ENCODE measurements at places on chromosomes 7 and 10.

DNA sequence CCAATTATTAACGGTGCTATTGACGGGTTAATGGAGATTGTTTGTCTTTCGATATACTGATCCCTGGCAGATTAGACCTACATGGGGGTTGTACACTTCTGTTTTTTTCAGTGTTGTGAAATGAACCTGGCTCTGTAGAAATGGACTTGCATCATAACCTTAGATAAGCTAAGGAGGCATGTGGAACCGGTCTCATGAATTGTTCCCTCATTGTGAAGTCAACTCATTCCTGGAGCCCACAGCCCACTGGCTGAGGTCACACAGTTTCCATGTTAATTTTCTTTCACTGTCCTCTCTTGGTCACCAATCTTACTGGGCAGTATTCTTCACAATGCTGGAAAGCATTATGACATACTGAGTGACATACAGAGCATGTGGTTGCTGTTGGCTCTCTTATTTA, 202.8 kb downstream of the BMPER start:
- no peak for DNase-seq

GRCh38 chr7:64626083-64626469, 39.9 kb upstream of the ZNF107 start:
- DNase-seq = no peak

- DNase-seq = no peak
Observed at GRCh38 chr10:62648921-62649320, 155.6 kb upstream of the ADO start.

DNA sequence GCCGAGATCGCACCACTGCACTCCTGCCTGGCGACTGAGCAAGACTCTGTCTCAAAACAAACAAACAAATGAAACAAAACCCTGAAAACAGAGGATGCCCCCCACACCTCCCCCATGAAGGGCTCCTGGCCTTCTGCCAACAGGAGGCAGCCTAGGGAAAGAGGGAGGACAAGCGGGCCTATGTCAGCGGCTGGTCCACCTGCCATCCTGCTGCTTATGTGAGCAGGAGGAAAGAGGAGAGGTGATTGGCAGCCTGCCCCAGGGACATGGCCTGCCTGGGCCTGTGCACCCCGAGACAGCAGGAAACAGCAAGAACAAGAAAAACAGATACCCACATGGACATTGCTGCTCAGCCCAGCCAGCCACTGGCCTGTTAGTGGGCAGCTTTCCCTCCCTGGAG, 9.1 kb upstream of the ZNF316 start:
- no peak for DNase-seq

DNA sequence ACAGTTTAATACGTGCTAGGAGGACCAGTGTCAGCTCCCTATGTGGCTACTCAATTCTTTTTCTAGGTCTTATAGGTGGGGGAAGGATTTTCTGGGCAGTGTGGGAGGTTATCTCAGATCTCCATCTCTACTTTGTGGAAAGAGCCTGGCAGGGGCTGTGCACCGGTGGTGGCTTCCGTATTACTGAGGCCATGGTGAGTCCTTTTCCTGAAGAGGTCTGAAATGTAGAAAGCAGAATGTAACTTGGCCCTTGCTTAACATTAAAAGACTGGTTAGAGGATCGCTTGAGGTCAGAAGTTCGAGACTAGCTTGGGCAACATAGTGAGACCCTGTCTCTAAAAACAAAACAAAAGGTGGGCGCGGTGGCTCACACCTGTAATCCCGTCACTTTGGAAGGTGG, 2.7 kb upstream of the TPST1 start:
- no peak for DNase-seq

- no peak for DNase-seq
Observed at GRCh38 chr10:6212806-6213205, 10.1 kb downstream of the PFKFB3 start.

GRCh38 chr10:76432016-76433012, 1000.9 kb downstream of the LRMDA start:
- no peak for DNase-seq

DNA sequence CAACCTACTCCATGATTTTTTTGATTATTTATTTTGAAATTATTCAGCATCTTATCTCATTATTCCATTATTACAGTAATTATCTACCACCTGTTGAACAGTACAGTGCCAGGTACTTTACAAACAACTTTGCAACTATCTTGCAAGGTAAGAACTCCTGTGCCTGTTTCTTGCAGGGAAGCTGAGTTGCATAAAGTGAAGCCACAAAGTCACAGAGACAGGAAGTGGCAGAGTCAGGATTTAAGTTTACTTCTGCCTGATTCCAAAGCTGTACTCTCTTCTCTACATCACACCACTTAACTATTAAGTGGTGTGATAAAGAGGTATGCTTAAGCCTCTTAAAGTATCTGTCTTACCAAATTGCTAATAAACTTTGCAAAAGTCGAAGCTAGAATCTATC, 80.1 kb downstream of the LRRTM3 start:
- DNase-seq = no peak

- no peak for DNase-seq
Observed at GRCh38 chr10:7786430-7786829, 1.4 kb downstream of the KIN start.

- peak; percentile 12 for DNase-seq
Observed at GRCh38 chr10:92712016-92712889, 22.5 kb downstream of the HHEX start.

DNA sequence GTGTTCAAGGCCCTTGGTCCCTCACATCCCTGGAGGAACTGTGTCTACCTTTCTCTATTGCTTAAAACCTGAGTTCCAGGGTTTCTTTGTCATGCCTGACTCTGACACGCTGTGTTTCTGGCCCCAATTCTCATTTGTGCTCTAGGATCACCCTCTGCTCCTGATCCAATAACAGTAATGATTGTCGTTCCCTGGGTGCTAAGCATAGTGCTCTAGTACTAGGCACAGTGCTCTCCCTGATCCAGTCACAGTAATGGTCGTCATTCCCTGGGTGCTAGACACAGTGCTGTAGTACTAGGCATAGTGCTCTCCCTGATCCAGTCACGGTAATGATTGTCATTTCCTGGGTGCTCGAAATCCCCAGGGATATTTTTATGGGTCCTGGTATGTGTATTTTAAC, 46.6 kb upstream of the UCN3 start:
- no peak for DNase-seq

DNA sequence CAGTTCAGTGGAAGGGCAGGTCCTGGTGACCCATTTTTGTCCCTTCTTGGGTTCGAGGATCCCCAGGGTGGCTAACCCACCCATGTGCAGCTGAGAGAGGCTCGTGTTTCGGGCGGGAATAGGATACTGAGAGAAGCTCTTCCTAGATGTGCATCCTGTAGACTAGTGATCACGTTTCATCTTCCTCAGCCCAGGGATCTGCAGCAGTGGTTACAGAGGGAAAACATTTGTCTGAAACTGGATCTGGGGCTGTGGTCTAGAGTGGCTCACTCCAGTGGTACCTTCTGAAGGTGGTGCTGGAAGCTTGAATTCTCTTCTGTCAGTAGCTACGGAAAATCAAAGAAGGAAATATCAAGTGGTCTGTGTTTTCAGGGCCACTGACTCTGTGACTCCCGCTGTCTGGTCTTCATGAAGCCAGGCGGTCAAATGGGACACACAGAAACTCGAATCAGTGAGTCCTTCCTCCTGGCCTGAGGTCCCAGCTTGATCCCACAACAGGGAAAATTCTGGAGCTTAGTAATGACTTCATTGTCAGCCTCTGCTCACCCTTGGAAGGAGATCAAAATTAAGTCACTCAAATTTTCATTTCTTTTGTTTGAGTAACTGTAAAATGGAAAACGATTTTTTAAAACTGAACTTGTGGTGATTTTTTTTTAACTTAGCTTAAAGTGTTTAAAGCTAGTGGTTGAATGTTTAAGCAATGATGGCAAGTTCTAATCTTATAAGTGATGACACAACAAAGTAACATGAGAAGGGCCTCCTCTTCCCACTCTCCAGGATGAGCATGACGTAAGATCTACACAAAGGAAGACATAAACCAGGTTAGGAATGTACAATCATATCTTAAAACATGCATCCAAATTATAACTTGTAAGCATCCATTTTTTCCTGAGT, 469.3 kb upstream of the KLF6 start:
- no peak for DNase-seq

GRCh38 chr7:133165001-133165400, 83.1 kb upstream of the CHCHD3 start:
- no peak for DNase-seq

GRCh38 chr10:104330168-104331110, 7.8 kb downstream of the ITPRIP start:
- DNase-seq = no peak

DNA sequence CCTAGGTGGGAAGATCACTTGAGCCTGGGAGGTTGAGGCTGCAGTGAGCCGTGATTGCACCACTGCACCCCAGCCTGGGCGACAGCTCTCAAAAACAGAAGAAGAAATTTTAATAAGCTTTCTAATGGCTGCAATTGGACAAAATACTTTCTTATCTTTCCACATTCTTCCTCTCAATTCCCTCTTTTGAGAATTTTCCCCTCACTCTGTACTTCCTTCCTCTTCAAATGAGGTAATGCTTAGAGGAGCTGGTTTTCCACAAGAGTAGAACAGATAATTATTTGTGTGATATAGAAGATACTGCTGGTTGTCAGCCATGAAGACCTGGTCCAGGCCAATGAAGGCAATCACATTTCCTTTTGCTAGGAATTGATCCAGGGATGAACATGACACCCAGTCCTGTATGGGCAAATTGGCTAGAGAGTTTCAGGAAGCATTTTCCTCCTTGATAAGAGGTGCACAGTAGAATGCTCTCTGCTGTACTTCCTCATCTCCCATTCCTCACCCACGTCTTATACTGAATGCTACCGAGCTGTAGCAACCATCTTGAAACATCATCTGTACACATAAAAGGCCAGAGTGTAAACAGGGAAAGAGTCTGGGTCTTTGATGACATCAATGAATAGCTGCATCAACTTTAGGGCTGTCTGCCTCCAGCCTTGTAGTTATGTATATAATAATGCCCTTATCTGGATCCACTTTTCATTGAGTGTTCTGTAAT, 103.9 kb downstream of the CDK6 start:
- no peak for DNase-seq

DNA sequence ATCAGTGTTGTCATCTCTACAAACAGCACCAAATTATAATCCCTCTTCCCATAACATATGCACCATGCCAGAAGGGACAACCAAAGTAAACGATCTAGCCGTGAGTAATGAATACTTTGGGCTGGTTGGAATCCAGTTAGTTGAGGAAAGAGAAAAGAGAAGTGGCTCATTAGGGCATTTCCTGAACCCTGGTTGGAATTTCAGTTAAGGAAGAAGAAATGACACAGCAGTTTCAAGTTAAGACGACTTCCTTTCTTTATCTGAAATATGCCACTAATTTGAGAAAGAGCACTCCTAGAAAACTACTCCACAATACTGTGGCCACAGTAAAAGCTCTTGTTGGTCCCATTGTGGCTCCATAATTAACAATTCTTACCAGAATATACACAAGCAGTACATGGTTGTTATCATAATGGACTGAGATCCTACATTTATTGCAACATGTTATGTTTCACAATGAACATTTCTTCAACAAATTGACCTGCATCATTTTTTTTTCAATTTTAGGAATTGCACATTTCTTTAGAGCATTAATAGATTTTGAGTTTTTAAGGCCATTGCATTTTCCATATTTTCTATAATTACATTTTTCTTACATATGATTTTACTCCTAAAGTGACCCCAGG, at the start of gene TFEC:
TSS of gene TFEC (minus strand) at position 113 of the 626 bp plus-strand sequence. CDS start 46,322 bp downstream, outside the sequence.
- no peak for DNase-seq

GRCh38 chr10:32149252-32149955, 93.2 kb upstream of the KIF5B start:
- DNase-seq = no peak

- DNase-seq = no peak
Observed at GRCh38 chr7:21999896-22000295, 54.2 kb upstream of the CDCA7L start.

Measured in NCI-H1930 (cell line).